CMK (cell line): ENCODE measurements at places on chromosomes 2 and 18.

GRCh38 chr2:240246173-240246820 is 105.8 kb upstream of the OTOS start:
- no peak for DNase-seq

DNA sequence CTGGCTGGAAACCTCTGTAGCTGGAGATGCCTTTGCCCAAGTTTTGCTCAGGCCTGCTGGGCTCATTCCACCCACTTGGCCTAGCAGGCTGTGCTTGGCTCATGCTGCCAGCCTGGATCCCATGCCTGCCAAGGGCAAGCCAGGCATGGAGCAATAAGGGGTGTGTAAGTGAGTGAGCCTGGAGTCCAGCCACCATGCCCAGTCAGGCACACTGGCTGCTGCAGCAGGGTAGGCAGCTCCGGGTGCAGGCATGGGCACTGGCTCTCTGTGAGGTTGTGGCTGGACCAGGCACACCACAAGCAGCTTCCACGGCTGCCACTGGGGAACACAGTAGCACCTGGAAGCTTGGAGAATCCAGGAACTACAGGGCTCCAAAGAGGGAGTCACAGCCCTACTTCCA is 147.7 kb upstream of the HS6ST1 start:
- no peak for DNase-seq

GRCh38 chr2:130981667-130982066 is 111.6 kb downstream of the FAM168B start:
- DNase-seq, result no peak

DNA sequence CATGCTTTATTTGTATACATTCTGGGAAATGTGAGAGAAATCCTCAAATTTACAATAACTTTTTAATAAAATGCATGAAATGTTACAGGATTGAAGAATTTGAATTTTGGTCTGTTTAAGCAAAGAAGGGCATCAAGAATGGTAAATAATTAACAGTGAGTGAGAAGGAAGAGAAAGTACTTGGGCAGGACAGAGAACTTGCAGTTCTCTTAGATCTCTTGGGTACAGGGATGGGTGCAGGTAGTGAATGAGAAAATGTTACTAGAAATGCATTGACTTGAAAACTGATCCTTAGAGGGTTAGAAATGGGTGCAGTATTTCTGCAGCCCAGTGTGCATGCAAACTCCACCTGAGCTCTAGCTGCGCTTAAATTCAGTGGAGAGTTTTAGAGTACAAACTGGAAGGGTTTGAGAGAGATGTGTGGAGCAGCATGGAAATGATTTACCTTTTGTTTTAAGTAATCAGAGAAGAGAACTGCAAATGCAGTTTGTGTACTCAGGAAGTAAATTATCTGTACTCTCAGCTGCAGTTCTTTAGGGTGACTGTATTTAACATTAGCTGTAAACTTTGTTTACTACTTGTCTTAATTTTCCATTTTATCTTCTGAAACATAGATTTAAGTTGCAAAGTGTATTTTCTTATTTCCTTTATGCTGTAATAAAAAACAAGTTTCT is 51.0 kb upstream of the RAB27B start:
- DNase-seq, result no peak

- no peak for DNase-seq
These were observed 125.5 kb upstream of the UGP2 start for GRCh38 chr2:63716146-63716545.

DNA sequence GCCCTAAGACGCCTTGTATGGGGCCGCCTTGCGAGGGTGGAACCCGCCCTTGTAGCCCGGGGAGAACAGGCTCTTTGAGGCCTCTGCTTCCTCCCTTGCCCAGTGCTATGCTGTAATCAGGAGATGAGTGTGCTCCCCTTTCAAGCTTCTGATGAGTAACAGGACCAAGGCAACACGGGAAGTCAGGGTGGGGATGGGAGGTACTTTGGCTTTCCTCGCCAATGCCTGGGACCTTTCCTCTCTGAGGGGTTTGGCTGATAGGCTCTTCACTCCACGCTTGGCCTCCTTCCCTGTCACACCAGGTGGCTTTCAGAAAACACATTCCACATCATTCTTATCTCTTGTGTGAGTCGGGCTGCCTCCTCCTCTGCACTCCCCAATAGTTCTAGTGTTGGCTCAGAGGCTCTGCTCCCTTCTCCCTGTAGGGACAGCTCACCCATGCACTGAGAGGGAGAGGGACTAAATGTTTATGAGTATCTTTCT is 223.7 kb upstream of the TRIB2 start:
- DNase-seq, result no peak

DNA sequence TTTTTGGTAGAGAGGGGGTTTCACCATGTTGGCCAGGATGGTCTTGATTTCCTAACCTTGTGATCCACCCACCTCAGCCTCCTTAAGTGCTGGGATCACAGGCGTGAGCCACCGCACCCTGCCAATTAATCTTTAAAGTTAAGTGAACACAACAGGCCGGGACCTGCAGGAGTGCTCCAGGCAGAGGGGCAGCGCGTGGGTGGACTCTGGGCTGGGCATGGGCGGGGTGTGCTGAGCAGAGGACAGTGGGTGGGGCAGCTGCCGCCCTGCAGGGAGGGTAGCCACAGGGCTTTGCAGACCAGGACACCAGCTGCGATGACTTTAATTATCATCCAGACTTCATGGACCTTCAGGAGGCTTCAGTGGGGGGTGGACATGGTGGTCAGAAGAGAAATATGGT is 8.8 kb upstream of the GPR148 start:
- DNase-seq, result no peak

- DNase-seq, result no peak
These were observed 45.6 kb upstream of the PCBP1 start for GRCh38 chr2:70041663-70042062.

DNA sequence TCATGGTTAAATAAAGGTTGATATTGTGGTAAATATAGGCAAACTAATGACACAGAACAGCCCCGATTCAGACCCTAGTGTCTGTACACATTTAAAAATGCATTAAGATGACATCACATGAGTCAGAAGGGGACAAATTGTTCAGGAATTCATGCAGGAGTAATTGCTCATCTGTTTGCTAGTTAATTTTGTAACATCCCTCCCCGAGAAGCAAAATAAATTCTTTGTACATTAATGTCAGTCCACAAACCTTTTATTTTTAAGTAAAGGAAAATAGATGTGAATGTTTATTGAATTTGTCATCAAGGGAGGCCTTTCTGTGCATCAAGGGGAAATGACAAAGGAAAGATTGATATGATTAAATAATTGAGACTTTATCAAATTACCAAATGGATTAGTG is 69.9 kb downstream of the SH3BP4 start:
- DNase-seq, result no peak

- DNase-seq, result no peak
These were observed 33.3 kb upstream of the GMCL1 start for GRCh38 chr2:69796174-69796573.

DNA sequence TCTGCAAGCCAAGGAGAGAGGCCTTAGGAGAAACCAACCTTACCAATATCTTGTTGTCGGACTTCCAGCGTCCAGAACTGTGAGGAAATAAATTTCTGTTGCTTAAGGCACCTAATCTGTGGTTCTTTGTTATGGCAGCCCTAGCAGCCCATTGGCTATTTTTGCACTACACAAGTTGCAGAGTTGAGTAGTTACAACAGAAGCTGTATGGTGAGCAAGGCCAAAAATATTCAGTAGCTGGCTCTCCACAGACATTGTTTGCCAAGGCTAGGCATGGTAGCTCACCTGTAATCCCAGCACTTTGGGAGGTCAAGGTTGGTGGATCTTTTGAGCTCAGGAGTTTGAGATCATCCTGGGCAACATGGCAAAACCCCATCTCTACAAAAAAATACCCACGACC is 27.1 kb upstream of the SCYGR1 start:
- DNase-seq, result no peak

DNA sequence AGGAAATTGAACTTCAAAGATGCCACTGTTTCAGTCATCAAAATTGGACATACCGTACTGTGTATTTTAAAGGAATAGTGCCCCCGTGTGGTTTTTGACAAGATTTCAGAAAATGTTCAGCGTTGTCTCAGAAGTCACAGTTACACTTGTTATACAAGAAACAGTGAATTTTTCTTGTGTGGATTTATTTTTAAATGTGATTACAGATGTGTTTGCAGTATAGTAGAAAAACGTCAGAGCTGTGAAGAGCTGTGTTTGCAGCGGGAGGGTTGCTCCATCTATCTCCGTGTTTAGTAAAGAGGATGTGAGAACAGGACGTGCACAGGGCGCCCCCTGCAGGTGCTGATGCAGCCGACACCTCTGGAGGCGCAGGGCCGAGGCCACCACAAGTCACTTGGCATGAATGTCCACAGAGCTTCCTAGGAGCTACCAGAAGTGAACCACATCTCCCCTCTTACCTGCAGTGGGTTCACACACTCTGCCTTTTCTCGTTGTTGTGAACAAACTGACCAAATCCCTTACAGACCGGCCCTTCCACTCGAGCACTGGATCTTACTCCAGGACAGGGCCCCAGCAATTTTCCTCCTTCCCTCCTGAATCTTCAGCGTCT is 73.1 kb downstream of the CACNB4 start:
- peak; percentile 43 for DNase-seq

- DNase-seq, result no peak
These were observed 54.4 kb downstream of the STK39 start for GRCh38 chr2:168192839-168193616.

DNA sequence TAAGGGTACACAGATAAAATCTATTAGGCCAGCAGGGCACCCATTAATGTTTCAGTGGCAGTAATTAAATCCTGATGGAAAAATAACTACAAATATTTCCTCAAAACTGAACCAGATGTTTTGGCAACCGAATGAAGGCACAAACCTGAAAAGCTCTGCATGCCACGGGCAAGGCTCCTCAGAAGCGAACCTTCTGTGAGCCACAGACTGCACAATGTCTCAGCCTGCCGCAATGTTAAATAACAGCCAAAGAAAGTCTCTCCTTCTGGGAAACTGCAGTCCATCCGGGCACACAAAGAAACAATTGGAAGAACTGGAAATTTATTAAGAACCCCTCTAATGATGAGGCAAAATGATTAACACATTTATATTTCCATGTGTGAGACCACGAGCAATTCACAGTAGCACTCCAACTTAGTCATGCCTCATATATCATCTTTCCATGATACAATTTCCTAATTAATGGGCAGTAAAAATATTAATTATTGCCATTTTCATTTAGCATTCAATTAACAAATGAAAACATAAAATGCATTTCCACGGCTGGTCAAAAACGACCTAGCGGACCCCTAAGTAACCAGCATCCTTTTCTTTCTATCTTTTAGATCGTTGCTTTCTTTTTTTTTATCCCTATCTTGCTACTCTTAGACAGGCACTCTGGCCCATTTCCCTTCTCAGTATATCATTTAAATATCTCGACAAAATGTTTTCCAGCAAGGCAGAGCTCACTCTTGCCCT is 237.5 kb downstream of the EPHA4 start:
- no peak for DNase-seq

DNA sequence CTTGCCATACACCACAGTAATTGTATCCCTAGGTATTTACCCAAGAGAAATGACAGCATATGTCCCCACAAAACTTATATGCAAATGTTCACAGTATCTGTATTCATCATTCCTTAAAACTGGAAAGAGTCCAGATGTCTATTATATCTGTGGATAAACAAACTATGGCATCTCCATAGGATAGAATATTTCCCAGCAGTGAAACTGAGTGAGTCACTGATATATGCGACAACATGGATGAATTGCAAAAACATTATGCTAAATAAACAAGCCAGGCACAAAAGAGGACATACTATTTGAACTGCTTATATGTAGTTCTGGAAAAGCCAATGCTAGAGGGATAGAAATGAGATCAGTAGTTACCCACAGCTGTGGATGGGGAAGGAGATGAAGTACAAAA is 359.4 kb upstream of the DSEL start:
- DNase-seq, result no peak
